ENCODE measurements at places on chromosomes 2 and 18.

- DNase-seq, result no peak
Measured at GRCh38 chr2:108810993-108811957, 24.7 kb downstream of the CCDC138 start.

DNA sequence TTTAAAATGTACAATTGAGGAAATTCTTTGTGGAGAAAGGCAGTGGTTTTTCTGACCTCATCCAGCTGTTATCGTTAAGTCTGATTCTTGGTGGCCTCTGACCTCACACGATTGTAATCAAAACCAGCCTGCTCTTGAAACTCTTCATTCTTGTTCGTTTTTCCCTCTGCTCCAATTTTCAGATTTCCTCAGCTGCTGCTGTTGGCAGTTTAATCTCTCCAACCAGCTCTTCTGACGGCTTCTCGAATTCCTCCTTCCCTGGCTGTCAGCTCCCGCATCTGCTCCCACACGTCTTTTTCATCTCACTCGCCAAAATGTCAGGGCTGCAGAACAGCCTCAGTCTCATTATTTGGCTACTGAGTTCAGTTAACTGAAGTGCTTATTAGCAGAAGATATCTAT is 136.1 kb downstream of the DCDC2C start:
- DNase-seq, result no peak

DNA sequence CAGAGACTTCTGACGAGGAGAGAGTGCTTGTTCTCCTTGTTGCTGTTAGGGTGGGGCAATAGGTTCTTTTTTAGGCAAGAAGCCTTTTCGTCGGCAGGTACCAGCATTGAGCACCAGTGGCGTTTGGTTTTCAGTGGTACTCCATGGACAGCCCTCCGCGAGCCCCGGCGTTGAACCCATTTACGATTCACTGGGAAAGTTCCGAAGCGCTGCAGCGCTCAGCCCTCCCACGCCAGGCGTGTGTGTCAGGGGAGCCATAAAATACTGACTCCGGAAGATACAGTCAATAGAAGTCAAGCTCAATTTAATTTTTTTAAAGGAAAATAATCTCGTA is 494 bp upstream of the ROCK1 start:
- no peak for DNase-seq

GRCh38 chr2:12169721-12170120 is 423.3 kb downstream of the LPIN1 start:
- DNase-seq, result no peak

GRCh38 chr2:149160701-149161217 is 122.3 kb downstream of the LYPD6B start:
- DNase-seq, result no peak

GRCh38 chr2:75580156-75580555 is 19.4 kb upstream of the EVA1A start:
- no peak for DNase-seq

- no peak for DNase-seq
Measured at GRCh38 chr2:125516496-125517109, 1139.4 kb upstream of the GYPC start.

GRCh38 chr18:6792391-6792790 is 62.9 kb downstream of the ARHGAP28 start:
- no peak for DNase-seq

DNA sequence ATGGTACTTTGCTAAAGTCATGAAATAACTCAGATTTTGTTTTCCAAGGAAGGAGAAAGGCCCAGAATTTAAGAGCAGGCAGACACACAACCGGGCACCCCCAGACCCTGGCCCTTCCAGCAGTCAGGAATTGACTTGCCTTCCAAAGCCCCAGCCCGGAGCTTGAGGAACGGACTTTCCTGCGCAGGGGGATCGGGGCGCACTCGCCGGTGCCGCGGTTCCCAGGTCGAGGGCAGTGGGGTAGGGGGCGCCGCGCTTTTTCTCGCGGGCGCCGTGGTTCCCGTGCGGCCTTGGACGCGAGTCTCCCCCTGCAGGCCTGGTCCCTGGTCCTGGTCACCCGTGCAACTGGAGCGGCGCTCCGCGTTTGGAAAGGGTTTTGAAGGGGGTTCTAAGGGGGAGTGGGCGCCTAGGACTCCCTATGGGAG is 1.2 kb downstream of the ZNF236 start:
- DNase-seq, result no peak

DNA sequence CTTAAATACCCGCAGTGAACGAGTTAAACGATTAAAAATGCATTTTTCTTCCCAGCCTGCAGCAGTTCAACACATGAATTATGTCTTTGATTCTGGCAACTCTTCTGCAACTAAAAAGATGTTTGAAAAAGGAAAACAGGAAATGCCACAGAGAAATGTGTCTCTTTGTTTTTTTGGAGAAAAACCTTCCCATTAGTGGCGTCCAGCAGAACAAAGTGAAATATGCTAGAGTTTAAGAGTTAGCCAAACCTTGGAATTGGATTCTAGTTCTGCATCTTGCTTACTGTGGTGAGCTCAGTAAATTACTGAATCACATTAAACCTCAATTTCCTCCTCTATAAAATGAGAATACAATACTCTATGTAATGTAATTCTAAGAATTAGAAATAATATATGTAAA is 900.2 kb upstream of the ACVR2A start:
- DNase-seq, result no peak

DNA sequence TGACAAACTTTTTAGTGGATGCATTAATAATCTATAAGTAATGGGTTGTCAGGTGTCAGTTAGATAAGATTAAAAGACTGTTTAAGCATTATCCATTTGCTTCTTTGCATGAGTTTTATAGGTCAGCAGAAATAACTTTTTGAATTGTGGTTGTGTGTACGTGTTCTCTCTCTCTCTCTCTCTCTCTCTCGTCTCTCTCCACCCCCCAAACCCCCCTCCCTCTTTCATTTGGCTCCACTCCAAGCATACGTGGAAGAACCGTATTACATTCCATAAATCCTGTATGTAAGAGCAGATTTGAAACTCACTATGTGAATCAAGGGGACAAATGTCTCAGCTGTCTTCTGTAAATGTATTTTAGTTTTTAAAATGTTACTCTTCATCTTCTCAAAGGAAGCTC is 120.2 kb downstream of the MEIS1 start:
- DNase-seq, result no peak

GRCh38 chr18:68431111-68431921 is 283.6 kb downstream of the TMX3 start:
- DNase-seq, result no peak

GRCh38 chr2:170530284-170530745 is 184.8 kb upstream of the SP5 start:
- DNase-seq, result no peak

DNA sequence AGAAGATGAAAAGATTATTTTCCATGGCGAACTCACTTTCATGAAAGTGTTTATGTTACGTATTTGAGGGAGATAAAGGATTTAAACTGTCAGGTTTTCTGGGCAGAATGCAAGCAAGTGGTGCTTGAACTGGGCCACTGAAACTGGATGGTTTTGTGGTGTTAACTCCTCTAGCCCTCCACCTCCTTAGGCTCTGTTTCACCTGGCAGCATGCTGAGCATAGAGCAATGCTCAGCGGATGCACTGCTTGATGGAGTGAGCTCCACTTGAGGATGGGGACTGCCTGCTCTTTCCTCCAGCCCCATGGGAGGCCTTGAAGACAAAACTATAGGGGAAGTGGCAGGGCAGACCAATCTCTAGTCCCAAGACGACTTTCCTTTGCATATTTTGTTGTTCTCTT is 345.8 kb downstream of the TDRD15 start:
- no peak for DNase-seq

DNA sequence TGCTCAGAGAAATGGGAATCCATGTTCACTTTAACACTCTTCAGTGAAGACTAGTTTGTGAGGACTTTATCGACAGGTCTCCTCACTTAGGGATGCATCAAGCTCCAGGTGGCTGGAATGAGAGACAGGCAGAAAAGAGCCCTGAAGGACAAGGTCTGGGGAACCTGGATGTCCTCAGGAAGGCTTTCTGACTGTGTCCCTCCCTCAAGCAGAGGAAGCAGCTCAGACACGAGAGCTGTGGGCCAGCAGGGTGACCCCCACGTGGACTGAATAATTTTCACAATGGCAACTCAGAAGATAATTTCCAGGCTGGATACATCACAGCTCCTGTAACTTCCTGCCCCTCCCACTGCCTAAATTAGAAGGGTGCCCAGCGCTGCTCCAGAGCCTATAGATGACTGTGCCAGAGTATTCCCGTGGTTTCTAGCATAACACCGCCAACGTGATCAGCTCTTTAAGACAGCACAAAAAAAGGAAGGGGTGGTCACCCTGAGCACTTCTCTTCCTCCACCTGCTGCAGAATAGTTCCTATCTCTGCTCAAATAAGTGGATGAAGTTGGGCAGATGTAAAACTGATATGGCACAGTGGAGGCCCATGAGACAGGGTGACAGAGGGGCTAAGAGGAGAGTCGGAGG is 25.7 kb upstream of the NCK2 start:
- no peak for DNase-seq
